Skeletal muscle tissue (tissue), 5 donors: ENCODE measurements at places on chromosomes 1 and 21. TPM values are rescaled to one million over a fixed set of nuclear protein-coding genes. Genes with fewer than 3 reads are reported as not detected.

RNU1-3 gene
- total RNA-seq = under 0.01 TPM

RHOU gene
- 16.7 TPM for total RNA-seq

SLC9C2 gene
- total RNA-seq = under 0.01 TPM

LYST gene
- 24.5 TPM for total RNA-seq

IFI44L gene
- total RNA-seq = 7.3 TPM

C1orf21 gene
- 16.7 TPM for total RNA-seq

PHLDA3 gene
- total RNA-seq = 8.9 TPM

SMPDL3B gene
- not detected for total RNA-seq

BNIPL gene
- 0.52 TPM for total RNA-seq

KIF14 gene
- total RNA-seq = 1.0 TPM

NPHS2 gene
- total RNA-seq = not detected

RLF gene
- total RNA-seq = 29.2 TPM

KIRREL1 gene
- total RNA-seq = 23.5 TPM

S100A5 gene
- not detected for total RNA-seq

LCE2A gene
- total RNA-seq = not detected

DCST2 gene
- total RNA-seq = not detected

KAZN gene
- 3.7 TPM for total RNA-seq

CYP4B1 gene
- total RNA-seq = not detected

LRP8 gene
- 1.6 TPM for total RNA-seq

SPRR2B gene
- not detected for total RNA-seq

TAL1 gene
- 3.1 TPM for total RNA-seq

KCNK1 gene
- total RNA-seq = 1.6 TPM

DYRK1A gene
- 104 TPM for total RNA-seq

RGSL1 gene
- total RNA-seq = not detected
